ENCODE measurements at places on chromosomes 1 and 21.

DNA sequence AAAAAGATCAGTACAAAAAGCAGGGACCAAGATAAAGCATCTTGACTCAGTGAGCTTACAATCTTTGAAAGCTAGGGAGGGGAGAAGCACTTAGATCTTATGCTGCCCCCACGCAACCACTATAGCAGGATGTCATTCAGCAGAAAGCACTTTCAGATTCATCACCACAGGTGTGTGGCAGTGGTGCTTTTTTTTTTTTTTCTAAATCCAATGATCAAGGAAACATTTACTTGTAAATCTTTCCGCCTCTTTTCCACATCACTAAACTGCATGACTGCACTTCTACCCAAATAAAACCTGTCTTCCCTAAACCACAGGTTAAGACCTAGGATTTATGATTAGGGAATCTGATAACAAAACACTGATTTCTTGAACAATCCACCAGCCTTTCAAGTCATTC is 154.8 kb downstream of the SLC45A1 start:
- no peak for DNase-seq

DNA sequence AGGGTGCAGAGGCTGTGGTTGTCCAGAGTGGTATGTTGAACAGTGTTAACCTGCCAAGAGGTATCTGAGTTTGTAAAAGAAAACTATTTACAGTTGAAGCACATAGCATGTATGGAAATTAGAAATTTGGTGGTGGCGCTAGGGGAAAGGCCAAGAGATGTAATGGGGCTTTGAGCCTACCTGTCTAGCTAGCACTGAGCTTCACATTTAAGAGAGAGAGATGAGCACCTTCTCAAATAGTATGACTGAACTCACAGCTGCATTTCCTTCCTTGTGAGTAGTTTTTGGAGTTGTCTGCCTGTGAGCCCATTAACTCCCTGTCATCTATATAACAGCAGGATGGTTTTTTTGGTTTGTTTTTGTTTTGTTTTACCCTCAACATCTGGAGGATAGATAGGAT is 4.0 kb downstream of the CLIC4 start:
- no peak for DNase-seq

DNA sequence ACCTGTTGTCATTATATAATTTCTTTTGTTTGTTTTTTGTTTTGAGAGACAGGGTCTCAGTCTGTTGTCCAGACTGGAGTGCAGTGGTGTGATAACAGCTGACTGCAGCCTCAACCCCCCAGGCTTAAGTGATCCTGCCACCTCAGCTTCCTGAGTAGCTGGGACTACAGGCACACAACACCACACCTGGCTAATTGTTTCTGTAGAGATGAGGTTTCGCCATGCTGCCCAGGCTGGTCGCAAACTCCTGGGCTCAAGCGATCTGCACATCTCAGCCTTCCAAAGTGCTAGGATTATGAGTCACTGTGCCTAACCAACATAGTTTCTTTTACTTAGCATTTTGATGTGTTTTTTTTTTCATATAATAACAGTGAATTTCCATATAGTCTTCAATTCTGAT is 50.4 kb upstream of the FCRL4 start:
- DNase-seq: no peak

DNA sequence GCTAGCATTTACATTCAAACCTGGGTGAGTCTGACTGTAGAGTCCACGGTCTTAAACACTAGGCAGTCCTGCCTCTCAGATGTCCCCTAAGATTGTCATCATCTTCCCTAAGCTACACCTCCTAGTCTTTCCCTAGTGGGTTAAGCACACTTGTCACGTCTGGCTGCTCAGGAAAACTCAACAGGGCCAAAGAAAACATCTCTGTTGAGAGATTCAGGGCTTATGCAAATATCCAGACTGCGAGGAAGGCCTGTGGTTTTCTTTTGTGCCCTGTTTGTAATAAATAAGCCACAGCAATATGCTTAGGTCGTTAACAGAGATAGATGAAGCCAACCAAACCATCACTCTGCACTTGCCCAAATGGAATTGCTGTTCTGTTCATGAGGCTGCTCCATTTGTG is 472.6 kb upstream of the DEPDC1 start:
- DNase-seq: no peak

- DNase-seq: no peak
Observed at GRCh38 chr1:204567071-204567470, 50.9 kb downstream of the MDM4 start.

Measured in fibroblast of villous mesenchyme (primary cell).